ENCODE measurements at places on chromosomes 5 and 9. TPM values are rescaled to one million over a fixed set of nuclear protein-coding genes. Genes with fewer than 3 reads are reported as not detected.

GRCh38 chr9:36101916-36102741 is 34.4 kb upstream of the GLIPR2 start:
- no peak overlapping the region for H3K27ac ChIP-seq
- no peak for DNase-seq
- H3K4me1 ChIP-seq, result peaks cover 5% of the 10 kb centered on the region
- H3K27me3 ChIP-seq, result no peaks in the 10 kb centered on the region

The CNOT8 gene
- 65.6 TPM for total RNA-seq

DNA sequence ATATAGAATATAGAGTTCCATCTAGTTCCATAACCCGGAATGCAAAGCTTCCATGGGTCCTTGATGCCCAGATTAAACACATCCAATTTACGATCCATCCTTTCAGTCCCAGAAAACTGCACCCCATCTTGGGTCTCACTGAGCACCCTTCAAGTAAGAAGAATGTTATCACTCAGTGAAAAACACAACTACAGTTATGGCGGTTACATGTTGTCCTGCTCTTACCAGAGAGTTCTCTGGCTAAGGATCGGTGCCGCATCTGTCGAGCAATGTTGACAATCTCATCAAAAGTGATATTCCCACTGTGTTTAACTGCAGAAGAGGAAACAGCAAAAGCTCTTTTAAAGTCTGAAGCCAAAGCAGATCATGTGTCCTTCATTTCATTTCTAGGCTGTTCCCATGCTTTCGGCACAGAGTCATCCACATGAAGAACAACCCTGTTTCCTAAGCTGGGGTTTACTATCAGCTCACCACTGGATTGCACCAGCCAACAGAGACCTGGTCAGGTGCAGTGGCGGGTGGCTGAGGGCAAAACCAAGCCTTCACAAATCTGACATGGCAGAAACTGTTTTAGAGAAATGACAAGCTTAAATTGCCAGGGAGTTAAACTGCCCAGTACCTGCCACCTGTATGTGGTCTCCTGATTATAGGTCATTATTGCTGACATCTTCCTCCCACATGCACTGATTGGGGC is 2.9 kb downstream of the RPL12 start:
- peak overlapping the region; percentile 44 for H3K27ac ChIP-seq
- peaks cover 7% of the 10 kb centered on the region for H3K27me3 ChIP-seq
- DNase-seq, result no peak
- peak overlapping the region; percentile 97 for H3K4me3 ChIP-seq

DNA sequence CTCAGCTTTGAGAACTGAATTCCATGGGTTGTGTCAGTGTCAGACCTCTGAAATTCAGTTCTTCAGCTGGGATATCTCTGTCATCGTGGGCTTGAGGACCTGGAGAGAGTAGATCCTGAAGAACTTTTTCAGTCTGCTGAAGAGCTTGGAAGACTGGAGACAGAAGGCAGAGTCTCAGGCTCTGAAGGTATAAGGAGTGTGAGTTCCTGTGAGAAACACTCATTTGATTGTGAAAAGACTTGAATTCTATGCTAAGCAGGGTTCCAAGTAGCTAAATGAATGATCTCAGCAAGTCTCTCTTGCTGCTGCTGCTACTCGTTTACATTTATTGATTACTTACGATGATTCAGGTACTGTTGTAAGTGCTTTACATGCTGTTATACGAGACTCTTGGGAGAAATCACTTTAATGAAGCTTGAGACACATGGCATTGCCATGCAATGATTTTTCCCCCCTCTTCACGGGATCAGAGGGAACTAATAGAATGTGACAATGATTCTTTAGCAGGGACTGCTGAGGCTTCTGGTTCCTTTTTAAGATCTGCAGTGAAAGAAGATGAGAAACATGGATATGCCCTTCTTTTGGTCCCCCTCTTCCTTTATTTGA is 63.8 kb downstream of the PTTG1 start:
- no peak overlapping the region for H3K4me3 ChIP-seq
- H3K27ac ChIP-seq, result no peak overlapping the region
- no peaks in the 10 kb centered on the region for H3K4me1 ChIP-seq
- no peak for DNase-seq

The BARHL1 gene
- 2.4 TPM for total RNA-seq

GRCh38 chr9:5446451-5447236 is 3.7 kb upstream of the CD274 start:
- DNase-seq, result no peak
- H3K36me3 ChIP-seq, result no peaks in the 10 kb centered on the region
- peaks cover 1% of the 10 kb centered on the region for H3K27me3 ChIP-seq

The RMRP gene
- total RNA-seq, result 32,961 TPM

DNA sequence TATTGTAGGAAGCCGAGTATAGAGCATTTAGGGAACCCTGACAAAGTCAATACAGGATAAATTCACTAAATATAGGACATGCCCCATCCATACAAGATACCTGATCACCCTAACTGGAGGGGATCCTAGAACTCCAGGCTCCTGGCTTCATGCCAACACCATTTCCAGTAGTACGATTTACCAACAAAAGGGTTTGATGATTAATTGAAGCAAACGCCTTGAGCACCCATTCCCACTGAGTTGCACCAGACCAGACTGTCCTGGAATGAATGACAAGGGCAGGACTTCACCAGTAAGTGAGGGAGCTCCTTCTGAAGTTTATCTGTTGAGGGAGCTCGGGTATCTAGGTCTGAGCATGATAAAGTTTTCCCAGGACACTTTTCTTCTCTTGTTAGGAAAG is 327.2 kb upstream of the MSX2 start:
- H3K4me3 ChIP-seq, result no peak overlapping the region
- no peak for DNase-seq
- H3K4me1 ChIP-seq, result no peaks in the 10 kb centered on the region
- H3K27ac ChIP-seq, result no peak overlapping the region

The CD274 gene
- 0.56 TPM for total RNA-seq

- H3K36me3 ChIP-seq, result no peaks in the 10 kb centered on the region
- H3K27me3 ChIP-seq, result no peaks in the 10 kb centered on the region
- H3K4me3 ChIP-seq, result no peak overlapping the region
- H3K4me1 ChIP-seq, result no peaks in the 10 kb centered on the region
- H3K27ac ChIP-seq, result no peak overlapping the region
Measured at GRCh38 chr9:91206806-91207205, 154.9 kb downstream of the AUH start.

DNA sequence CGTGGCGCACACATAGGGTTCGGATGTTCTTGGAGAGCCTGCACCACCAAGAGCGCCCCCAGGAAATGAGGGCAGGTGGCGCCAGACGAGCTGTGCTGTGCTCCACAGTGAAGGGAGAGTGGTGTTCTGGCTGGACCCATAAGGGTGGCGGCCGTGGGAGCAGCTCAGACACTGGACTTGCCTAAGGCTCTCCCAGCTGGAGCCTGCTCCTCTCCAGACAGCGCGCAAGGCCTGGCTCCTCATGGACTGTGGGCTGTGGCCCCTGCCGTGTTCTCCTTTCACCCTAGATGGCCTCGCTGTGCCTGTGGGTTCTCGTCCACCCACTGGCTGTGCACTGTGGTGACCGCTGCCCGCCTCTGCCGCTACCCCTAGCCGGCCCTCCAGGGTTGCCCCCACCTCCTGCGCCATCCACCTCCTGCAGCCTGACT is 92.9 kb downstream of the EHMT1 start:
- H3K4me1 ChIP-seq, result peaks cover 11% of the 10 kb centered on the region
- H3K27me3 ChIP-seq, result peaks cover 9% of the 10 kb centered on the region
- peak overlapping the region; percentile 15 for H3K4me3 ChIP-seq
- H3K27ac ChIP-seq, result no peak overlapping the region
- no peak for DNase-seq
- peaks cover 35% of the 10 kb centered on the region for H3K36me3 ChIP-seq

The ARHGEF37 gene
- 4.5 TPM for total RNA-seq

DNA sequence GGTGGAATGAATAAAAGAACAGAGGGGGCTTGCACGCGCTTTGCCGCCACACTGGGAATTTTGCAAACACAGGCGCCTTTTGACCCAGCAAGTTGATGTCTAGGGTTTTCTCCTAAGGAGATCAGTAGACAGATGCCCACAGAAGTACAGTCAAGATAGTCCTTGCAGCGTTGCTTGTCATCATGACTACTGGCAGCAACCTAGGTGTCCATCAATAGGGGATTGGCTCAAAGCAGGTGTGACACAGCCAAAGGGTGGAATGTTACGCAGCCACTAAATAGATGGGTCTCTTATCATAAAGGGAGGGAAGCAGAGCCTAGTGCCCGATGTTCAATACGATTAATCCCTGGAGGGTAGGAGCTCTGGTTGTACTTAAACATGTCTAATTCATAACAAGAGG is 63.8 kb upstream of the GGTA1 start:
- H3K36me3 ChIP-seq, result no peaks in the 10 kb centered on the region
- H3K27me3 ChIP-seq, result peaks cover 10% of the 10 kb centered on the region
- H3K4me1 ChIP-seq, result peaks cover 26% of the 10 kb centered on the region
- DNase-seq, result no peak

- peaks cover 27% of the 10 kb centered on the region for H3K4me1 ChIP-seq
- H3K27me3 ChIP-seq, result peaks cover 2% of the 10 kb centered on the region
- no peak for DNase-seq
Measured at GRCh38 chr9:16628413-16628812, 242.1 kb downstream of the BNC2 start.

The FAM200C gene
- total RNA-seq, result 3.2 TPM

The CCNJL gene
- total RNA-seq, result 65.0 TPM

- peak overlapping the region; percentile 91 for H3K27ac ChIP-seq
- no peaks in the 10 kb centered on the region for H3K36me3 ChIP-seq
- no peak overlapping the region for H3K4me3 ChIP-seq
- H3K4me1 ChIP-seq, result peaks cover 18% of the 10 kb centered on the region
Measured at GRCh38 chr5:155091768-155092717, 78.5 kb downstream of the KIF4B start.

GRCh38 chr9:104970271-104970987 is 42.5 kb upstream of the ABCA1 start:
- no peak overlapping the region for H3K4me3 ChIP-seq
- H3K27me3 ChIP-seq, result peaks cover 2% of the 10 kb centered on the region
- DNase-seq, result no peak
- H3K4me1 ChIP-seq, result peaks cover 30% of the 10 kb centered on the region
- H3K27ac ChIP-seq, result no peak overlapping the region

- DNase-seq, result no peak
- H3K4me3 ChIP-seq, result no peak overlapping the region
- no peaks in the 10 kb centered on the region for H3K4me1 ChIP-seq
- no peak overlapping the region for H3K27ac ChIP-seq
- peaks cover 1% of the 10 kb centered on the region for H3K27me3 ChIP-seq
Measured at GRCh38 chr5:72427488-72428437, 79.4 kb downstream of the ZNF366 start.

- H3K27ac ChIP-seq, result no peak overlapping the region
- H3K36me3 ChIP-seq, result no peaks in the 10 kb centered on the region
- H3K27me3 ChIP-seq, result peaks cover 3% of the 10 kb centered on the region
- no peak for DNase-seq
Measured at GRCh38 chr9:131008563-131008908, 438 bp upstream of the LAMC3 start.
